HT-29 (cell line): ENCODE measurements at places on chromosomes 3 and 15. TPM values are rescaled to one million over a fixed set of nuclear protein-coding genes. Genes with fewer than 3 reads are reported as not detected.

DNA sequence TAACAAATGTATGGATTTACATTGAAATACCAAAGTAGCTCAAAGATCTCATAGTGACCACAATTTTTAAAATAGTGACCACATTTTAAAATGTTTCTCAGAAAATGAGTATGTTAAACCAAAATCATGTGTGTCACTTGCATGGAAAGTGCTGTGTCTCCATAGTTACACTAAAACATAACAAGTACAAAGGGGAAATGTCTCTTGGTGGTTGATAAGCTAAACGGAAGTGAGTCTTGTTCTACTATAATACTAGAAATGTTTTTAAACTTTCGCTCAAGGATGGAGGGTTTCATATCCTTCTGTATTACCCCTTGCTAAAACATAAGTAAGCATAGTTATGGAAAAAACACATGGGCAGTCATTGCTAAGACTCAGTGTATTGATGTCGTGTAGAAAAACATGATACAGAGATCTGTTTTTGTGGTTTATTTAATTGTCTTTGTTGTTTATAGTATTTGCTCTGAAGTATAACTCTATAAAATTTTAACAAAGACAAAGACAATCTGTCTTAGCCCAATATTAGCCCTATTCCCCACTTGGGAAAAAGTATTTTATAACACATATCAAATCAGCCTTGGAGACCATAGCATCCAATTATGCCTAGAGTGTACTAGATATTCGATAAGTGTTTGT, 27.0 kb upstream of the DENND4A start:
- no peak for DNase-seq

DNA sequence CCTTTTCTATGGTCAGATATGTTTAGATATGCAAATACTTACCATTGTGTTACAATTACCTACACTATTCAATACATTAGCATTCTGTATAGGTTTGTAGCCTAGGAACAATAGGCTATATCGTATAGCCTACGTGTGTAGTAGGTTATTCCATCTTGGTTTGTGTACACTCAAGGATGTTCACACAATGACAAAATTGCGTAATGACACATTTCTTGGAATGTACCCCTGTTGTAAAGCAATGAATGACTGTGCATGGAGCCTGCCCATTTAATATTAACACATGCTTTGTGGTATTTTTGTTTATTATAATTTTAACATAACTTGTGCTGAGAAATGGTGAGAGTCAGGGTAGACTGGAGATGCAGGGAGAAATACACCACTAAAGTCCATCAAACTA, 154.9 kb downstream of the LEKR1 start:
- DNase-seq = no peak

DNA sequence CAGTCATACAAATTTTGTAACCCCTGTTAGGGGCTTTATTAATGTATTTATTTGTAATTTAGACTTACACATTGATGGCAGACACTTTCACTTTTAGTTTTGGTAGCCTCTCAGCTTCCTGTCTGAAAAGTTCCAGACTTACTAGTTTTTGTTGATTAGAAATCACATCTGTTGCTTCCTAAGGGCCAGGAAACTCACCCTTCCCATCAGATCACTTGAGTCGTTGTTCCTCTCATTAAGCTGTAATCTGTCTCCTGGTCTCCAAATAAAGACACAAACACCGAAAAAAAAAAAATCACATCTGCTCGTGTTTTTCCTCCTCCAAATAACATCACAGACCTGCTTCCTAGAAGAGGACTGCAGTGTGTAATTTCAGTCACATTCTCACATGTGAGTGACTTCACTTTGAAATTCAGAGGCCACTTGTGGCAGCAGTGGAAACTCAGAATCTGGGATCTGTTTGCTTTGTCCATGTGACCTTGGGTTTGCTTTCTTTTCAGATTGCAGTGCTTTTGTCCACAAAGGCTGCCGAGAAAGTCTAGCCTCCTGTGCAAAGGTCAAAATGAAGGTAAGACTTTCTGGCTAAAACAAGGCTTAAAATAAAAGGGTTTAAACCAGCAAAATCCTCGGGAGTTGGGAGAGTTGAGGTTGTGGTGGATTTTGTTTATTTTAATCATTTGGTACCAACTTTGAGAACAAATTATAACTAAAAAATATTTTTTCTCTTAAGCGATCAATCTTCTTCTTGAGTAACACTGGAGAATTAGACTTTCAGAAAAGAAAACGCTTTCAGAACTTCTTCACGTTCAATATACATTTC, 87.0 kb downstream of the KLHL25 start:
- peak; percentile 7 for DNase-seq

LRRC31 gene
- total RNA-seq = 0.29 and 0.48 TPM in 2 replicates

CFAP92 gene
- 0.13 and 0.74 TPM in 2 replicates for total RNA-seq

SPG21 gene
- total RNA-seq = 91.2 and 101 TPM in 2 replicates
